K562 (cell line): ENCODE measurements at places on chromosomes 7 and 10. TPM values are rescaled to one million over a fixed set of nuclear protein-coding genes. Genes with fewer than 3 reads are reported as not detected.

The FOXI2 gene
- total RNA-seq = not detected in 2 replicates

The IDI2 gene
- total RNA-seq = not detected in 2 replicates

The ZNF107 gene
- total RNA-seq = 7.7 and 7.9 TPM in 2 replicates

The TMEM184A gene
- total RNA-seq = 0.11 and 0.31 TPM in 2 replicates

The HOXA6 gene
- not detected in 2 replicates for total RNA-seq

The SPDYE1 gene
- not detected in 2 replicates for total RNA-seq

The CHAT gene
- not detected in 2 replicates for total RNA-seq

The AMPH gene
- not detected in 2 replicates for total RNA-seq

The TEX36 gene
- not detected in 2 replicates for total RNA-seq

The PLPP4 gene
- not detected in 2 replicates for total RNA-seq

The EPDR1 gene
- 0.11 and 0.22 TPM in 2 replicates for total RNA-seq

The C10orf143 gene
- total RNA-seq = 0.27 and 0.33 TPM in 2 replicates

DNA sequence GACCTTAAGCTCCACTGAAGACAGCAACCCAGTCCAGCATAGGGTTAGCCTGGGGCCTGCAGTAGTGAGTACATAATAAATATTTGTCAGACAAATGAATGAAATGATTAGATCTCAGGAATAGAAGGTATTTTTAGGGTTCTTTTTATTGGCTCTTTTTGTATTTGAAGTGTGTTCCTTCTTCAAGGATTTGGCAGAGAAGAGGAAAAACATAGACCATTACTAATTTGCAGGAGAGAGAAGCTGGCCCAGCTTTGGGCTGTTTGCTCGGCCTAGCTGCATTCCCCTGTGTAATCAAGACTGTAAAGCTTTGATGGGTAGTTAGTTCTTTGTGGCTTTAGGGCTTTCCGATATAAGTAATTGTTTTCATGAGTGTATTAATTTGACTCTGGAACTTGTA lies 64.2 kb downstream of the CNNM2 start:
- DNase-seq = no peak

DNA sequence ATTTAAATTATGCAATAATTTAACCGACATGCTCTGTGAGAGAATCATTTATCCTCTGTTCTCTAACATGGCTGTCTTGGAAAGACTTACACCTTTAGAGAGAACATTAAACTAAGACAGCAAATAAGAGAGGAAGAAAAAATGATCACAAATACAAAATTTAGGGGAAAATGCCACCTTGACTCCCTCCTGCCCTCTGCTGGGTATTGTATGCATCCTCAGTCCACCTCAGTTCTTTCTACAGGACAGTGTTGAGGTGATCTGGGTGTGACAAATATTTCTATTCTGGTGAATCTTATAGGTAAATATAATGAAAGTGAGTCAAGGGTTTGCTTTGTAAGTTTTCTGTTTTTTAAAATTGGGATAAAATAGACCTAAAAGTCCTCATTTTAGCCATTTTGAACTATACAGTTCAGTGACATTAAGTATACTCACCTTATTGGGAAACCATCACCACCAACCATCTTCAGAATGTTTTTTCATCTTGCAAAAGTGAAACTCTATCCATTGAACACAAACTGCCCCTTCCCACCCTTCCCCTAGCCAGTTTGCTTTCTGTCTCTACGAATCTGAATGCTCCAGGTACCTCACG lies 61.5 kb upstream of the ELMO1 start:
- DNase-seq = peak; percentile 23

DNA sequence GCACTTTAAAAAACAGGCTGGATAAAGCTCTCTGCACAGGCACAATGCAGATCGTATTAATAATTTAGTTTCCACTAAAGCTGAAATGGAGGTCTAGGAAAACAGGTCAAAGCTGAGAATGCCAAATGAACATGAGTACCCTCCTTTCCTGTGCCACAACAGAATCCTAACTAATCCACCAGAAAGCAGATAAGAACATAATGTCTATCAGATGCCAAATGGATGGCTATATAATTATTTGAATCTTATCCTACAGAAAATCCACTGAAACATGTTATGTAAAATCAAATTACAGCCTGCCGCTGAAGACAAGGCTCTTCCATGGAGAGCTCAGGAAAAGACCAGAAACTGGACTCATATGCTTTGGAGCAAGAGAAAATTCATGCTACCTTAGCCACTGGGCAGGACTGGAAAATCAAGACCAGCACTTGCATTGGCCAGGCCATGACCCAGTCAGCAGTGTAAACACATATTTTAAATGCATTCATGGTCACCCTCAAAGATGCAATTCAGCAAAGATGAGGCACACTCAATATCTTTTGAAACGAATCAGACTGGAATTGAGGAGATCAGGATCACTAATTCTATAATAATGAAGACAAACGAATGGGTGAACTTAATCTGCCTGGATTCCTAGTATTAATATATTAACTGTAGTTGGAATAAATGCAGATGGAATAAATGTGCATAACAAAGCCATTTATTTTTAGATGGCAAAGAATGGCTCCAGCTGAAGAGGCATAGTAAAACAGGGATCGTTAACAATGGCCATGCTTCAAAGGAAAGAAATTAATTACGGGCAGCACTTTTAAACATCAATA lies 13.2 kb downstream of the ANK3 start:
- no peak for DNase-seq

GRCh38 chr7:66781408-66782090 lies 41.0 kb downstream of the RABGEF1 start:
- DNase-seq = no peak

DNA sequence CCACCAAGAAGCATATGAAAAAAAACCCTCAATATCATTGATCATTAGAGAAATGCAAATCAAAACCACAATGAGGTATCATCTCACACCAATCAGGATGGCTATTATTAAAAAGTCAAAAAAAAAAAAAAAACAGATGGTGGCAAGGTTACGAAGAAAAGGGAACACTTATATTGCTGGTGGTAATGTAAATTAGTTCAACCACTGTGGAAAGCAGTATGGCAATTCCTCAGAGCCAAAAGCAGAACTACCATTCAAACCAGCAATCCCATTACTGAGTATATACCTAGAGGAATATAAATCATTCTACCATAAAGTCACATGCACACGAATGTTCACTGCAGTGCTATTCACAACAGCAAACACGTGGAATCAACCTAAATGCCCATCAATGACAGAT lies 46.0 kb downstream of the CNOT4 start:
- no peak for DNase-seq

DNA sequence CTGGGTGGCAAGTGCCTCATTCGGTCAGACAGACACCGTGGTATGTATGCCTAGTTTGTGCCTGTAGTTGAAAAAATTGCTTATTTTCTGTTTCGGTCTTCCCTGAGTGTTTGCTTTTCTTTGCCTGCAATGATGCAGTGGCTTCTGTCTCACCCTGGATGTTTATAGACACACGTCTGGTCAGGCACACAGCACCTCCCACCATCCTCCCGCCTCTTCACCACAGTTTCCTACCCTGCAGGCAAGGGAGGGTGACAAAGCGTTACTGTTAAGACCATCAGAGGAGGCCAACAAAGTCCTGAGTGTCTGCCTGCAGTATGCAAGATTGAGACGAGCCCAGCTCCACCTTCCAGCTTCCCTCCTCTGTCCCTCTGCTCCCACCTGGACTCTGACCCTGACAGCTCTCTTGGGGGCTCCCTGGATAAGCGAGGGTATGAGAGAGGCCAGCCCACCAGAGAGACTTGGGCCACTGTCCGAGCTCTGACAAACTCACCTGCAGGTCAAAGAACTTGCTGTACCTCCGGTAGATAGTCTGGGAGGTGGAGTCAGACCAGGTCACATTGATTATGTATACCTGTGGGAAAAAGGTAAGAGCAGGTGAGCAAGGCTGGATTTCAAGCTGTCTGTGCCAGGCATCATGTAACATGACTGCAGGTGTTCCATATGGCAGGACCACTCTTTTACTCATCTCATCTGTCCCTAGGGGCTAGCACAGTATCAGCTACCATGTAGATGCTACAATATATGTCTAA lies 54.4 kb downstream of the SH3PXD2A start:
- no peak for DNase-seq

DNA sequence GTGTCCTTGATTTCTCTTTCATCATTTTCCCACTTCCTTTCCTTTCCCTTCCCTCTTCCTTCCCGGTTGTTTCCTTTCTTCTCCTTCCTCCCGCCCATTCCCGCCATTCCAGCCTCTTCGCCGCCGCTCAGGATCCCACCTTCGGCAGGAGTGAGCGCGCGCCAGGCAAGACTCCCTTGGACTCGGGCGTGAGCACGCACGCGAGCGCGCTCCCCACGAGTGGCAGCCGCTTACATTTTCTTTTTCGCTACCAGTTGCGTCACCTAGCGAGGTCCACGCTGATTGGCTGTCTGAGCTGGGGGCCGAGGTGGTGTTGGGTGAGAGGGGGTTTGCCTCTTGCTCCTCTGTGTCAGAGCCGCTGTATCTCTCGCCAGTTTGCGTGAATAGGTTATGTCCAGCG lies 11.8 kb downstream of the ZAN start:
- peak; percentile 76 for DNase-seq

- no peak for DNase-seq
Observed at GRCh38 chr7:37604078-37604477, 79.5 kb upstream of the GPR141 start.

GRCh38 chr10:1454951-1455350 lies 282.4 kb downstream of the ADARB2 start:
- DNase-seq = no peak

DNA sequence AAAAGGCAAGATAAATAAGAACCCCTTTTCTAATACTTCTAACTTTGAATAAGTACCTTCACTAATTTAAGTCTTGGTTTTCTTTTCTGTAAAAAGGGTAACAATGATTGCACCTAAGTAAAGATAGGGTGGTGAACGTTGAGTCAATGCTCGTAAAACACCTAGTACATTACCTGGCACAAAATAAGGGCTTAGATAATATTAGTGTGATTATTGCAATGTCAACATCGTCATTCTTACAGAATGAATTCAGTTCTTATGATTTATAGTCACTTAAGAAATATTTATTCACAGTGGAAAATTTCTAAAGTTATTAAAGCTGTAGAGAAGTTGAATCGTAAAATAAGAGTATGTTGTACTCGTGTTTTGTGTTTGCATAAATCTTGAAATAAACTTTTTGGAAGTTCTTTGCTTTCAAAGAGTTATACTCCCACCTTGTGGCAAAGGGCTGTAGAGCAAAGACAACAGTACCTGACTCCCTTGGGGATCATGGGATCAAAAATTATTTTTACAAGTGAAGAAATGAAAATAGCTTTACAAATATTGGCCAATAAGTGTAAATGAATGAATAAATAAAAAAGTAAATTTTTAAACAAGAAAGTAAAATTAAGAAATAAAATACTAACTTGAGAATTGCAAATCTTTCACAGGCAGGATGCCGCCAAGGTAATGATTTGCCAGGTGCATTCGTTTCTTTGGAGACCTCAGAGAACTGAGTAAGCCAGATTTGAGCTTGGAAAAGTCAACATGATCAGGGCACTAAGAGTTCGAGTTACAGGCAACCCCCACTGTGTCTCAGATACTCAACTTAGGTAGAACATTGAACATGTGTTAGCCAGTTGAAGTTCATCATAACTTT lies 285.8 kb upstream of the CACNA2D1 start:
- peak; percentile 17 for DNase-seq

DNA sequence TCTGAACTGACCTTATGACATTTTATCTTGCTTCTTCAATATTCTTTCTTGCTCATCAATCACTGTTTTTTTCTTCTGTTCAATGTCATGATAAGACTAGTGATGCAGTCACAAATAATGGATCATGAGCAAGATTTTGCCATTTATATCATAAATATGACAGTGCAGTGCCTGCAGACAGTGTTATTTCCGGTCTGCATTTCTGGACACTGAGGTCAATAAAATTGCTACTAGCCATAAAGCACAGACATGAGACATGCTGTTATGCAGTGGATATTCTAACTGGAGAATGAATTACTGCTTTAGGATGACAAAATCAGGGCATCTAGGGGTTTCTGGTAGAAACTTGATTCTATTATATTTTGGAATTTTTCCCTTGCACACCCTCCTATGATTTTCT lies 1509.7 kb upstream of the LRRTM3 start:
- no peak for DNase-seq

DNA sequence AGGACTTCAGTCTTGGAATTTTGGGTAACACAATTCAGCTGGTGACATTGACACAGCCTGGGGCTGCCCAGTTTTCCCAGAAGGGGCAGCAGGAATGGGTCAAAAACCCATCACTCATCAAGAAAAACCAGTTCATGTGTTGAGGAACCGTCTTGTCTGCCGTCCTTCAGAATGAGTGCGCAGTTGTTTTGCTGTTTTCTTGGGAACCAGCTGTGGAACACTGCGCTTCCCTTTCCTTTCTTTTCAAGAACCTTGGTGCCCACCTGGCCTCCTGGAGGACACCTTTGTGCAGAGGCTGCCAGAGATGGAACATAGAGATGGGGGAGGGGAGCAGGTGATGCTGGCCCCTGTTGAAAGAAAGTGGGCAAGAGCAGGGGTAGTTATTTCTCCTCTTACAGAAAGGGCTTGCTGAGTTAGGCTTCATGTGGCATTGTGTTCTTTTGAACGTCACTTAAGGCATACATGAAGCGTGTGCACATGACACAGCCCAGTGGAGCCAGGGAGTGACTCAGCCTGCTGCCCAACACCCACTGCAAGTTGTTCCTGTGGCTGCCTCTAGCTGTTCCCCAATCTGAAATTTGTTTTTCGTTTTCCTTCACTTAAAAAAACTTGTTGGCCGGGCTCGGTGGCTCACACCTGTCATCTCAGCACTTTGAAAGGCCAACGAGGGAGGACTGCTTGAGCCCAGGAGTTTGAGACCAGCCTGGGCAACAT lies 87.4 kb upstream of the TNS3 start:
- peak; percentile 23 for DNase-seq

DNA sequence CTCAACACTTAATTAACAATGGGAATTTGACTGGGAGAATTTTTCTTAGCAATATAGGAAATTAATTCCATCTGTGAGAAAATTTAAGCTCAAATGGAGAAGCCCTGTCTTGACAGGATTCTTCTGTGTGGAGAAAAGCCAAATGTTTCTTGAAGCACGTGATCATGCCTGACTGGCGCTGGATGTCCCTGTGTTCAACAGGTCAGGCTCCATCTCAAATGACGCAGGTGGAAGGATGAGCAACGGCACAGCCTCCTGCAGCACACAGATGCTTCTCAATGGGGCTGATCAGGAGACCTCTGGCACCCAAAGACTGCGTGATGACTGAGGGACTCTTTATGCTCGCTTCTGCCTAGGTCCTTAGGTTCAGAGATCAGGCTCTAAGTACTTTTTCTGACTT lies 143.8 kb downstream of the RSU1 start:
- no peak for DNase-seq

DNA sequence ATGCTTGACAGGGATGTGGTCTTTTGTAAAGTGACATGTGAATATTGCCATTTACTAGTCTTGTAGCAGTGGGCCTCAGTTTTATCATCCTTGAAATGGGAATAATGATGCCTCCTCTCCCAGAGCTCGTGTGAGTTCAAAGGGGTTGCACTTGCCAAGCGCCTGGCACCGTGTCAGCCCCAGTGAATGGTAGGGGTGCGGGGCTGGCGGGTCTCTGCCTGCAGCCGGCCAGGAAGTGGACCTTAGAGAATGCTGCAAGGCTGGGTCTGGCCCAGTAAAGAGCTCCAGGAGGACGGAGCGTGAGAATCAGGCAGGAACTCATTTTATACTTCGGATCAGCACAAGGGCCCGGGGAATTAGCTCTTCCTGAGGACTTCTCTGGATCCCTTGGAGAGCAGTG lies 524.4 kb upstream of the FOXK1 start:
- DNase-seq = no peak

- no peak for DNase-seq
Observed at GRCh38 chr10:48527756-48528155, 77.1 kb downstream of the ARHGAP22 start.
